ENCODE measurements at places on chromosomes 16 and 17.

DNA sequence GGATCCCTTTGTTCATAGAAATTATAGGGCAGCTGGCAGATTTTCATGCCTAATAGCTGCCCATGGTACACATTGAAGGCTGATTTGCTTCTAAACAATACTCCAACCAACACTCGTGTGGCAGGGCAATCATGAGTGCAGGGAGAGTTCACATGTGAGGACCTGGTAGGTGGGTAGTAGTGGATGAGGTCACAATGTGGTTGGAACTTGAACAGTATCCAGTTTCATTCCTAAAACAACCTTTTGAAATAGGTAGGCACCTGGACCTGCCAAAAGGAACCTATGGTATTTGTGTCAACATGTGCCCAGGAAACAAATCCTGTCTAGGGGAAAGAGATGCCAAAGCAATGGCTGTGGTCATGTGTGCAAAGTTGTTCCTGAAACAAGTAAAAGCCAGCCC is 32.8 kb downstream of the CCL4 start:
- DNase-seq: no peak

GRCh38 chr16:68083239-68083781 is 1.9 kb upstream of the NFATC3 start:
- no peak for DNase-seq

- DNase-seq: no peak
Measured at GRCh38 chr17:83110735-83111134, 31.3 kb downstream of the METRNL start.

DNA sequence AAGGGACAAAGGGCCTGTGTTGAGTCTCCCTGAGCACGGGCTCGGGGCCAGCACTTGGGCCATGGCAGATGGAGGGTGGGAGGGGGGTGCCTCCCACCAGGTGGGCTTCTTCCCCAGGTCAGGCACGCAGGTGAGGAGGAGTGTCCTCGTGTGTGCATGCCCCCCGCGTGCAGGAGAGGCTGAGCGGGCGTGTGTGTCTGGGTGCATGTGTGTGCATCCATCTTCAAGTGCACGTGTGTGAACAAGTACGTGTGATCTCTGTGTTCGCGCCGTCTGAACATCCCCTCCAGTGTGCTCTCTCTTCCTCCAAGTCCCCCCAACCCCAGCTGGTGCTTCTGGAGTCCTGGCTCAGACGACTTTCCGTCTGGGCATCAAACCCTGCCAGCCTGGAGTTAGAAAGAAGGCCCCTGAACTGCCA is 2.7 kb upstream of the ZG16B start:
- no peak for DNase-seq

GRCh38 chr16:15509051-15509592 is 74.7 kb downstream of the BMERB1 start:
- no peak for DNase-seq

DNA sequence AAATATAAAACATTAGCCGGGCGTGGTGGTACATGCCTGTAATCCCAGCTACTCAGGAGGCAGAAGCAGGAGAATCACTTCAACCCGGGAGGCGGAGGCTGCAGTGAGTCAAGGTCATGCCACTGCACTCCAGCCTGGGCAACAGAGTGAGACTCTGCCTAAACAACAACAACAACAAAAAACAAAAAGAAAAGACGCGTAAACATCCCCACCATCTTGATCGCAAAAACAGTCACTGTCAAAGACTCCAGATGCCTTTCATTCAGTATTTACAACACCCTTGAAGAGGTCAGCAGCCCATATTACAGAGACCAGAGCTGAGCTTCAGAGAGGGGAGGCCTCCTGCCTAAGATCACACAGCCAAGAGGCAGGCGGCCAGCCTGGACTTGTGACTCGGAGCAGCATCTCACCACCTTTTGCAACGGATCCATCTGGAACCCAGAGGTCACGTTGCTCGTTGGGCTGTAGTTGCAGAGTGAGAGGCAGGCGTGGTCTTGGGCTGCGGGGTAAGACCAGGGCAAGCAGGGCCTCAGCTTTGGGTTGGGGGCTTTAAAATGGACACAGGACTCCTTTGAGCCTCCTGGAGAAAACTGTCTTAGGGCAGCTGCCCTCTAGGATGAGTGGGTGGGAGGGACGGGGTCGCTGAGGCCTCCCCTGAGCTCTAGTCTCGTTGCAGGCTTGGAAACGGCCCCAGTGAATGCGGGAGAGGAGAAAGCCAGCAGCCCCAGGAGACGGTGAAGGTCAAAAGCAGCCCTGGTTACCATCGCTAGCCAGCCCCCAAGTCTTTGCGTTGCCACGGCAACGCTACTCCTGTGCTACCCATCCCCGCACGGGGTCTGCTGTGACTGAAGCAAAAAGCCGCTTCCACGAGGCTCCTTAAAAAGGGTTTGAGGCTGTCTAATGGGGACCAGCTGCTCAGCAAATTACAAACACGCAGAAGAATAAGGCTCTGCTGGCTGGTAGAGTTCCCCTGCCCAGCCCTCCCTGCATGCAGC is 26.1 kb downstream of the LGALS3BP start:
- DNase-seq: no peak

DNA sequence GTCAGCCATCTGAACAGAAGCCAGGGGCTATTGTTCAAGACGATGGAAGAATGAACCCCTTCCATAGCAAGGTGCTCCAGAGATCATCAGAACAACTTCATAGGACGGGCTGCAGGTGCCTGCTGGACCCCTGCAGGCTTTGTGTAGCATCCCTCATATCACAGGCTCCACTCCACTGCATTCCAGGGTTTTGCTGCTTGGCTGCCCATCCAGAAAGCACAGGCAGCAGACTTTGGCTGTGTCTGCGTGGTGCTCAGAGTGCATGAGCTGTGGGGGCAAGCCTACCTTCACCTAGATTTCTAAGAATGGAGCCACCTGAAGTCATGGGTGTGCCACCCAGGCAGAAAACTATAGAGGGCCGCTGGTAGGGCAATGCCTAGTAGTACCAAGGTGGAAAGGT is 93.9 kb upstream of the NLRP1 start:
- DNase-seq: no peak

- DNase-seq: no peak
Measured at GRCh38 chr16:56387396-56387795, 37.9 kb downstream of the AMFR start.

- no peak for DNase-seq
Measured at GRCh38 chr17:63232565-63233310, 213.4 kb downstream of the CYB561 start.

GRCh38 chr16:81996664-81997509 is 14.4 kb downstream of the SDR42E1 start:
- no peak for DNase-seq

DNA sequence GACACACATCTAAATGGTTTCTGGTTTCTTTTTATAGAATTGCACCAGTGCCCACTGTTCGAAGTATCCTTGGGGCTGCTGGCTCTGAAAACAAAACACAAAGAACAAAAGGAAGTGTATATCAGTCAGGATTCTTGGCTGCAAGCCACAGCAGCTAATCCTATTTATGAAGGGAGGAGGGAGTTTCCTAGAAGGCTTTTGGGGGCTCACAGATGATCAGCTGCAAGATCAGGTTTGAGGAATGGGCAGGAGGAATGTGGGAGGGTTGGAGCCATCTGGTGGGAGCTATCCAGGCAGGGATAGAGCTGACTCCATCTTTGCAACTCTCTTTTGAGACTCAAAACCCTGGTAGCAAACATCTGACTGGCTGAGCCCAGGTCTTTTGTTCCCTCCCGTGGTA is 118.3 kb upstream of the EEF2KMT start:
- no peak for DNase-seq

GRCh38 chr17:48579471-48579759 is 1.3 kb upstream of the HOXB4 start:
- DNase-seq: no peak

GRCh38 chr16:57904101-57904500 is 66.8 kb downstream of the CNGB1 start:
- DNase-seq: no peak

GRCh38 chr16:51949282-51949681 is 597.7 kb downstream of the TOX3 start:
- DNase-seq: no peak

DNA sequence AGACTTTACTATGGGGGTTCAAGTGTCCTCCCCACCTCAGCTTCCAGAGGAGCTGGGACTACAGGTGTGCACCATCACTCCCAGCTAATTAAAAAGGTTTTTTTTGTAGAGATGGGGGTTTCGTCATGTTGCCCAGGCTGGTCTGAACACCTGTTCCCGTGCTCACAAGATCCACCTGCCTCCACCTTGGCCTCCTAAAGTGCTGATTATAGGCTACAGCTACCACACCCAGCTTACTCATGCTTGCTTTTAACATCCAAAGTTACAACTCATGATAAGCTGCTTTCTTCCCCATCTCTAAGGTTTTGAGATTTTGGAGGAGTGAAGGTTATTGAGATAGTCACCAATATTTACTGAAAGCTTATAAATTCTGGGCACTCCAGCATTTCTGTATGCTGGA is 2.6 kb downstream of the NUP88 start:
- DNase-seq: no peak

GRCh38 chr17:36474571-36474970 is 11.9 kb upstream of the ZNHIT3 start:
- DNase-seq: no peak

DNA sequence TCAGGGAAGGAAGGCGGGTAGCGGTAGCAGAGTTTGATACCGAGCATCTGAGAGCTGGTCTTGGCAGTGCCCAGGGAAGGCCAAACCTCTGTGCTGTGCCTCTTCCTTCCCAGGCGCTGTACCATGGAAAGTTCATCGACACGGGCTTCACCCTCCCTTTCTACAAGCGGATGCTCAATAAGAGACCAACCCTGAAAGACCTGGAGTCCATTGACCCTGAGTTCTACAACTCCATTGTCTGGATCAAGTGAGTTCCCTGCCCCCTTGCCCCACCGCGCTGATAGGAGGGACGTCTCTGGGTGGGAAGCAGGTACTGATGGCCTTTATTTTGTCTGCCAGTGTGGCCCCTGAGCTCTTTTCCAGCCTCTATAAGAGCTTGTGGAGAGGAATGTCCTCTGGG is 15.4 kb upstream of the CLEC18A start:
- no peak for DNase-seq

- no peak for DNase-seq
Measured at GRCh38 chr17:2354311-2354710, 17.0 kb downstream of the SGSM2 start.

DNA sequence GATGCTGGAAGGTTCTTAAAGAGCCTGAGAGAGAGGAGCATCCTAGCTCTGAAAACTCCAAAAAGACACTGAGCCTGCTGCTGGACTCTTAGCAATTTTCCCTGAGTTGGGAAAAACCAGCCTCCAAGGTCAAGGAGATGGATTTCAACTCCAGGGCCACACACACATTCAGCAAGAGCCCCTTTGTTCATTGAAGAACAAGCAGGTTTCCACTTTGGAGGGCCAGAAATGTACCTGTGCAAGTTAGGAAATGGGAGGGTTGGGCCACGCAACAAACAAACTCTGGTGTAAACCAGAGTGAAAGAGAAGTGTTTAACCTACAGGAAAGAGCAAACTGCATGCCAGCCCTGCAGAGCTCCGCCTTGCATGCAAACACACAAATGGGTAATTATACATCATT is 264.8 kb upstream of the RPL38 start:
- DNase-seq: no peak

DNA sequence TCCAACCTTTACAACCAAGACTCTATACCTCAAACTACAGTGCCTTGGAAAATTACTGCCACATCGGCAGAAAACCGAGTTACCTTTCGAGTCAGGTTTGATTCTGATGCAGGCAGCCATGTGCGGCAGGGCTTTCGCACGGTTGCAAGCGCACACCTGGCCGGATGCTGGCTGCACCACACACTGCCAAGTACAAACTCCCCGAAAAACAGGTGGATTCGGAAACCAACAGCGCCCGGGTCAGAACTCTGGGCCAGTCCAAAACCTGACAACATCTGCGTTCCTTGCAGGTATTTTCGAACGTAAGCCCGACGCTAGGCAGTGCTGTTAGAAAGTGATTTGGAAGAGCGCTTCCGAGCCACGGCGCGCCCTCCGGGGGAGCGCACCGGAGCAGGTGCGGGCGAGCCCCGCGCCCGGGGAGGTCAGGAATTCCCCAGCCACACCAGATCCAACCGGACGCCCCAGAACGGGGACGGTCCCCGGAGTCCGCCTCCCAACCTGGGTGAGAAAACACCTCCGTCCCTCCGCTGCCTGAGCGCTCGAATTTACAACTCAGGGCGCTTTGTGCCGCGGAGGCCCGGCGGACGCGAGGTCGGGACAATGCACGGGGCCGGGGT is 1.2 kb downstream of the USP7 start:
- no peak for DNase-seq
